NCI-H460 (cell line): ENCODE measurements at places on chromosomes 3 and 15.

DNA sequence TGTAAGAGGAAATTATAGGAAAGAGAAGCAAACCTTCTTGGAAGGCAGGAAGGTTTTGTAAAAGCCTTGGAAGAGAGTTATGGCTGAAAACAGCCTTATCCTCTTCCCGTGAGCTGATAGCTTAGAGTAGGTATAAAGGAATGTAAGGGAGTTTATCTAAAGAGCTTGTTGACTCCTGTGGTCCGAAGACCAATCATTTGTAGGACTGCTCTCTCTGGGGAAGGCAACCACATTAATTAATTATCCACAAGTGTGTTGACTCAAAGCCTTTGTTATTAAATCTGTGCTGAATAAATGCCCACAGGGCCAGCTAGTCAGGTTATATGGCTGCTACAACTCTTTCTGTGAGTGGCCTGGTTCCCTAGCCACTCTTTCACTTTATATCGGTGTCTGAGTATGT lies 452.1 kb upstream of the RASGRP1 start:
- DNase-seq: no peak

DNA sequence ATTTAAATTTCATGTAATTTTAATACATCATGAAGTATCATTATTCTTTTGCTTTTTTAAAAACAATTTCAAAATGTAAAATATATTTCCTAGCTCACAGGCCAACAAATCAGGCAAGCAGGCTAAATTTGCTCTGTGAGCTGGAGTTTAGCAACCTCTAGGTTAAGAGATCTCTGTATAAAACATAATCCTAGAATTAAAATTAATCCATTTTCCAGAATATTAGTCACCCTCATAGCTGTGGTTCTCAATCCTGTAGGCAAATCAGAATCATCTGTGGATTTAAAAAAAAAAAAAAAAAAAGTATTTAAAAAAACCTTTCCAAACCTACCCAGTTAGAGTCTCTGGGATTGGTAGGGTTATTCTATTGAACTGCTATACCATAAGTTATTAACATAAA lies 209.7 kb downstream of the MINAR1 start:
- no peak for DNase-seq

- DNase-seq: no peak
These were observed 32.1 kb downstream of the MESD start for GRCh38 chr15:80957556-80957955.

DNA sequence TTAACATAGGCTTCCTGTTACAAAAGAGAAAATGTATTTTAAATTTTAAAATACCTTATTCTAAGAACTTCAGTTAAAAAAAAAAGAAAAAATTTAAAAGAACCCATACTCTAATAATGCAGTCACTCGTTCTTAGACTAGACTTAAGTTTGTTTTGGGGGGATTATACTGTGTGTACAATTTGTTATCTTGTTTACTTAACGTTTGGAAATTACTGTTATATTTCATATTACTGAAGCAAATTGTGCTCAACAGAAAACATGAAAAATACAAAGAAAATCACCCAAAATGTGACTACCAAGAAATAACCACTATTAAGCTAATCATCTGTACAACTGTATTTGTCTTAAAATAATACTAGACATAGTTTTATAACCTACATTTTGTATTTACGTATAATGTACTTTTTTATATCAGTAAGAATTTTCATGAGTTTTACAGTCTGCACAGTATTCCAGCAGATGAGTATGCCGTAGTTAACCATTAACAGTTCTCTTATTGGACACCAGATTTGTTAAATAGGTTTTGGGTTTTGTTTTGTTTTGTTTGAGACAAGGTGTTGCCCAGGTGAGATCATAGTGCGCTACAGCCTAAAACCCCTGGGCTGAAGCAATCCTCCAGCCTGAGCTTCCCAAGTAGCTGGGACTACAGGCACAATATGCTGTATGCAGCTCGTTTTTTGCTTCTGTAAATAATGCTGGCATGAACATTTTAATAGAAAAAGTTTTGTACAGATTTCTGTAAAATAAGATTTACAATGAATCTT lies 88.8 kb upstream of the CHD2 start:
- DNase-seq: no peak

- DNase-seq: no peak
These were observed 25.2 kb downstream of the TRIM71 start for GRCh38 chr3:32842987-32843386.

GRCh38 chr3:142501004-142501926 lies 53.4 kb upstream of the XRN1 start:
- no peak for DNase-seq
